ENCODE measurements at places on chromosomes 7 and 10. TPM values are rescaled to one million over a fixed set of nuclear protein-coding genes. Genes with fewer than 3 reads are reported as not detected.

DNA sequence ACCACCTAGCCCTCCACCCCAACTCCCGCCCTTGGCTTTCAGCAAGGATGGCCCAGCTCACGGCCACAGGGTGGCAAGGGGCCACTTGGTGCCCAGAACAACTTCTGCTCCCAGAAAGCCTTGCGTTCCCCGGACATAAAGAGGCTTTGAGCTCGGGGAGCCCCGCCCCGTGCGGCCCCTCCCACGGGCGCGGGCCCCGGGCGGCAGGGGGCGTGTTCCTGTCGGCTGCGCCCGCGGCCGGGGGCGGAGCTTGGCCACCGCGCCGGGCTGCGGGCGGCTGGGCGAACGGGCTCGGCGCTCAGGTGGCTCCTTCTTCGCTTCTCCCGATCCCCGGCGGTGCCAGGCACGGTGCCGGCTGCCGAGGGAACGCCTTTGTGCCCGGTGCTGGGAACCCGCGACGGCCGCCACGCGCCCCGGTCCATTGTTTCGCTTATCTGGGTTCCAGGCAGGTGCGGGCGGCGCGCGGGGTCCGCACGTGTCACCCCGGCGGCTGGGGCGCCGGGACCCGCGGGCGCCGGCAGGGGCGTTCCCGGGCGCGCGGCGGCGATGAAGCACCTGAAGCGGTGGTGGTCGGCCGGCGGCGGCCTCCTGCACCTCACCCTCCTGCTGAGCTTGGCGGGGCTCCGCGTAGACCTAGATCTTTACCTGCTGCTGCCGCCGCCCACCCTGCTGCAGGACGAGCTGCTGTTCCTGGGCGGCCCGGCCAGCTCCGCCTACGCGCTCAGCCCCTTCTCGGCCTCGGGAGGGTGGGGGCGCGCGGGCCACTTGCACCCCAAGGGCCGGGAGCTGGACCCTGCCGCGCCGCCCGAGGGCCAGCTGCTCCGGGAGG is at the start of gene NFE2L3:
NFE2L3 (plus strand) TSS at position 246 of the 829 bp plus-strand sequence; CDS start at position 547, 301 bp downstream.
- peak; percentile 82 for DNase-seq

The LRRD1 gene
- total RNA-seq: 1.7 TPM

DNA sequence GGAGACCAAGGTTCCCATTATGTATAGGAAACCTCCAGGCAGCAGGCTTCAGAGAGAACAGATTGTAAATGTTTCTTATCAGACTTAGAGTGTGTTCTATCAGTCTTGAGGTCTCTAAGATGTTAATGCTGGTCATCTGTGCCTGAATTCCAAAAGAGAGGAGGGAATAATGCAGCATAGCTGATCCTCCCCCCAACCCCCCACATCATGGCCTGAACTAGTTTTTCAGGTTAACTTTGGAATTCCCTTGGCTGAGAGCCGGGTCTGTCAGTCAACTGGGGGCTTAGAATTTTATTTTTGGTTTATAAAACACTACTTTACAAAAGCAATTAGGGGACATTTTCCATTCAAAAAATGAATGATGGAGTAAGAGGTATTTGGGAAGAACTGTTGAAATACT is 184.3 kb downstream of the NEBL start:
- DNase-seq: no peak

- no peak for DNase-seq
Observed at GRCh38 chr7:156612930-156613329, 27.6 kb upstream of the RNF32 start.

DNA sequence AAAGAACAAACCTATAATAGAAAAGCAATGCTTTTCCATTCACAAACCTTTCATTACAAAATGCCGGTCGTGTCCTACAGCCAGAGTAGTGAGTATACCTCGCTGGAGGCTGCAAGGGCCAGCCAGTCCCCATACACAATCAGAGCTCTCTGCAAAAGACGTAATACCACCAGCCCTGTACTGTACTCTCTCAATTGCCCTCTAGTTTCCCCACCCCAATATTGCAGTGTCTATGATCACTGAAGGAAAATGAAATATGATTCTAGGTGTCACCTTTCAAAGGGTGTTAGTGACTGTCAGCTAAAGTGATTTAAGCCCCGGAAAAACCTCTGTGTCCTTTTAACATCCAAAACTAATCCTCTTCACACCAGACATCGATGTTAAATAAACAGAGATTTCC is 24.8 kb downstream of the PLXNA4 start:
- DNase-seq: no peak

GRCh38 chr10:19332304-19332703 is 283.7 kb downstream of the MALRD1 start:
- DNase-seq: no peak
